T-helper 9 cell (primary cell): ENCODE measurements at places on chromosomes 3 and 15.

GRCh38 chr3:14319654-14320182, 82.7 kb upstream of the SLC6A6 start:
- no peak for DNase-seq

DNA sequence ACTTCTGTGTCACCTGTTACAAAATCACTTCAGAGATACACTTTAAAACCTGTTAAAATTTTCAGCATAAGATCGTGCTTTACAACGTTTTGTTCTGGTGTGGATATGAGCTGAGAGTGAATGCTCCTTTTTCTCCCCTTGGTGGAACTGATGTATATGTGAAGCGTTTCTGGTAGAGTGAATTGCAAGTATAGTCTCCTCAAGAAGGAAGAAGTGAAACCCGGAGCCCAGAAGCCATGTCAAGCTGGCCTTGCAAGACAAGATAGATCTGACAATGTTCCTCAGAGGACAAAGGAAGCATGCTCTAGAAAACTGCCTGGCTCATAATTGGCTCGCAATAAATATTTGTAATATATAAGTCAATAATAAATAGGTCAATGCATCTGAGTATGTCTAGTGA, 23.6 kb downstream of the SERPINI2 start:
- no peak for DNase-seq

GRCh38 chr3:196501316-196502044, 2.1 kb downstream of the RNF168 start:
- no peak for DNase-seq

GRCh38 chr3:129764090-129764489, 129.4 kb downstream of the TMCC1 start:
- no peak for DNase-seq

GRCh38 chr3:18010001-18010400, 267.6 kb upstream of the TBC1D5 start:
- DNase-seq: no peak

DNA sequence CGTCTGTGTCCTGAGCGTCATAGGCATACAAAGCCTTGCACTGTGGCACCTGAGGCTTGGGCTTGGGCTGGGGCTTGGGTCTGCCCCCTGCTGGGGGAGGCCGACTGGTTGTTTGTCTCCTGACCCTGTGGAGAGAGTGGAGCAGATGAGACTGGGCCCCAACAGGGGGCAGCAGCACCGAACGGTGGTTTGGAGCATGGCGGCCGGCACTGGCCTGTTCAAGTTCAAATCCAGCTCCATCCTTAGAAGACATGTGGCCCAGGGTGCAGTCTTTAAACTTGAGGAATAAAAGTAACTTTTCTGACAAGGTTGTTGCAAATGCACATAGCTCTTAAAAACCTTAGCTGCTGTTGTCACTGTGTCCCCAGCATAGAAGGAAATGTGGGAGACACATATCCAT, 33.3 kb downstream of the CCNB2 start:
- peak; percentile 35 for DNase-seq

DNA sequence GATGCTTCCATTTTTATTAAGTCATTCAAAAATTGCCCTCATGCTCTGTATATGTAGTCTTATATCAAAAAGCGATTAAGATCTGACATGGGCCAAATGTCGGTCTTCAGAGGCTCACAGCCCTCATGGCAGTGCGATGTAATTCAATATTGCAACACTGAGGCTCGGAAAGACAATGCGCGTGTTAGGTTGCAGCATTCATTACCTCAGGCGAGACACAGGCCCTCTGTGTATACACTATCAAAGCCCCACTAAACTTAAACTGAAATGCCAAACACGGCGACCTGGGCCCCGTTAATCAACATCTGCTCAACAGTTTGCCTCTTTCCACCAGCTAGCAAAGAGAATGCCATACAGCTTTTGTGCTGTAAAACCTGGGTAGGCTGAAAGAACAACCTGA, 413.4 kb downstream of the ERC2 start:
- DNase-seq: no peak

- DNase-seq: no peak
These were observed 48.6 kb upstream of the AKAP13 start for GRCh38 chr15:85331655-85332285.

DNA sequence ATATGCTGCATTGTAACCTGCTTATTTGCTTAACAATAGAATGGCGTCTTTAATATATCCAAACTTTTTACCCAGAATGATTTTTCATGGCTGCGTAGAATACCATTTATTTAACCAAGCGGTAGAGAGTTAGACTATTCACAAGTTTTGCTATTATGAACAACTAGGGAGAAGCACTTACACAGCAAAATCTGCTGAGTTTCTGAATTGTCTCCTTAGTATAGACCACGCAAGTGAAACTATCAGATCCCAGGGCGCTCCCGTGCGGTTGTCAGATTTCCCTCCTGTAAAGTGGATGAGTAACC, 12.6 kb upstream of the ADPGK start:
- no peak for DNase-seq

DNA sequence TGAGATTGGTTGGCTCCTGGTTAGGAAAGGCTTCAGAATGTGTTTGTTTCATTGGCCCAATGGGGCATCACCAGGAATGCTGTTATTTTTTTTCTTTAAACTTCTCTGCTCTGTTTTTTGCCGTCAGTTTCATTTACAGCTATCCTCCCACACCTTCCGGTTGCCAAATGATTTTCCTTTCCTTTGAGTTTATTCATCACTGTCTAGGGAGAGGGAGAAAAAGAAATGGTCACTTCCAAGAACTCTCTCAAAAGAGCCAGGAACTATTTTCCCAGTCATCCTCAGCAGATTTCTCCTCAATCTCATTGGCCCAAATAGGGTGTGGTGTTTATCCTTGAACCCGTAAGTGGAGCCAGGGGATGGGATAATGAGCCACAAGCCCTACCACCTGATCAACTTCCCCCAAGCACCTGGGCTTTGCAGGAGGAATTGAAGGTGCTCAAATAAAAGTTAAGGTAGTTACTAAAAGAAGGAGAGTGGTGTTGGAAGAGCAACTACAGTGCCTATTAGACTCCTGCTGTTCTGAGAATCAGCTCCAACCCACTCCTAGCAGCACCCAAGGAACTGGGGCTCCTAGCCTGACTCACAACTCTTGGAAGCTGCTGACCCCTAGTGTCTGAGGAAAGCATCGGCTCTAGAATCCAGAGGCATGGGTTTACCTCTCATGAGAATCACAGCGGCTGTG, 183.8 kb upstream of the IL12A start:
- no peak for DNase-seq

- DNase-seq: no peak
These were observed 109.4 kb downstream of the ATG7 start for GRCh38 chr3:11381563-11381962.

- no peak for DNase-seq
These were observed 217.0 kb downstream of the ZNF621 start for GRCh38 chr3:40741729-40742128.

DNA sequence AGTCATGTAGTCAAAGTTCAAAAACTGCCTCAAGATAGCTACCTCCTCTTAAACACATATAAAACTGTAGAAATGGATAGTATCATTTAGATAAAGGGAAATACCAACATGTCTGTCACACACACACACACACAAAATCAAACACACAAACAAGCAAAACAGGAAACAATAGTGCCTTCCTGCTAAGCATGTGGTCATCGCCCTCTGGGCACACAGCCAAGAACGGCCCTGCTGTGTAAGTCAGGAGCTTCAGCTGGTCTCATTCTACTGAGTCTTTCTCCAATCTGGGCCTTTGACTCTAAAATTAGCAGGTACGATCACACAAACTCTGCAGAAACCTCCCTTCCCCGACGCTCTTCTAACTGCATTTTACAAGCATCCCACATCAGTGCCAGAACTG, 272.2 kb upstream of the CHRNA7 start:
- no peak for DNase-seq

- no peak for DNase-seq
These were observed 121.1 kb downstream of the ROBO2 start for GRCh38 chr3:77160931-77161497.

DNA sequence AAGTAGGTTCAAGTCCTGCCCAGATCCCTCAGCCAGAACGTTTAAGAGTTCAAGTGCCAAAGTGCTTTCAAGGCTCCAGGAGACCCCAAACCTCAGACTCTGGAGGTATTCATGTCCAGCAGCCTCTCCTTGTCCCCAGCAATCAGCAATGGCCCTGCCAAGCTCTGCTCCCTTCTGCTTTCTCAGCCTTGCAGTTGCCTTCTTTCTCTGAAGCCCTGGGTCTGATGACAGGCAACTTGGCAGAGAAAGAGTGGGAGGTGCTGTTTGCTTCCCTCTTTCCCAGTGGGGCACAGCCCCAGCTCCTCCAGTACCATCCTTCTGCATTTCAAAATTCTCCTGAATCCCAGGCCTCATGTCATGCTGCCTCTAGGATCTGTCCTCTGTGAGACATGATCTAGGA, 40.2 kb downstream of the ATP2B2 start:
- no peak for DNase-seq

- no peak for DNase-seq
These were observed 6.7 kb downstream of the AMIGO3 start for GRCh38 chr3:49712631-49713317.

GRCh38 chr15:64460724-64461720, 644 bp downstream of the ZNF609 start:
- DNase-seq: peak; percentile 19

DNA sequence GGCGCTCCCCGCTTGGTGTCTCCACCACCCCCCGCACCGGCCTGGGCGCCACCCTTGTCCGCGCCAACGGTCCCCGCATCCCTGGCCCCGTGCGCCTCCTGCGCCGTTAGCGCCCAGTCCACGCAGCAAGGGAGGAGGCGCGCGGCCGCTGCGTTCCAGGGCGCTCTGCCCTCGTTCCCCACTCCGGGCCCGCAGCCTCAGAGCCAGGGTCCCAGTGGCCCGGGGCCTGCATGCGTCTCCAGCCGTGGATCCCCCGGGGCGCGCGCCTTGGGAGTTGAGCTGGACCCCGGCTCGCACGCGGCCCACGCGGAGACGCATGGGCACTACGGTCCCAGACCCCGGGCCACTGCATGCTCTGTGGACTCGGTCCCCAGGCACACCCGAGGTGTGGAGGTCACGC, 7.4 kb upstream of the ITPKA start:
- DNase-seq: no peak

DNA sequence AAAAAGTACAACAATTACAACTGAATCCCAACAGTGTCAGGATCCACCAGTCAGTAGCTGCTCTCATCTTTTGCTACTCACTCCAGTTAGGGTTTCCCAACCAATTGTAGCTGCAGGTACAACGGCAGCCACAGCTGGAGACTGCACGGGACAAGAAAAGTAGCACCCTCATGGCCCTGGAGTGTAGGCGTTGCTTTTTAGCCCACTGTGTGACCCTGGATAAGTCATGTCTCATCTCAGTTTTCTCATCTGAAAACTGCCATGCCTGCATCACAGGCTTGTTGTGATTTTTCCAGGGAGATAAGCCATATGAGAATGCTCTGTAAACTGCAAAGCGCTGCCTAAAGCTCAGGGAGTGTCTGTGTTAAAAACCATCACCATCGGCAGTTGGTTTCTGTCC, 535.6 kb upstream of the IL12A start:
- DNase-seq: no peak

DNA sequence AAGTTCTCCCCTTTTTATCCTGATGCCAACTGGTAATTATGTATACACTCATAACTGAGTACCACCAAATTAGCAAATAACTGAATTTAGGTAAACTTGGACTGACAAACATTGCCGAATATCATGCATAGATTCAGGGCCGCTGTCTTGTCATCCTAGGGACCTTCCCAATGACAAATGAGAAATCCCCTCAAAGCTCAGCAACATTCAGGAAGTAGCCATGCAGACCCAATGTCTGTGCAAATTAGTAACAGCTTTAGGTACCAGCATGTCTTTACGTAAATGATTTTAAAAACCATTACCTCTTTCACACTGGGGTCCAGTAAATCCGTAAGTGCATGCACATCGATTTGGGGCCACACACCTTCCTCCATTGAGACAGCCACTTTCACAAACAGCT, 49.5 kb downstream of the FBN1 start:
- DNase-seq: no peak

- DNase-seq: no peak
These were observed 38.6 kb downstream of the TRIM71 start for GRCh38 chr3:32856355-32856889.

DNA sequence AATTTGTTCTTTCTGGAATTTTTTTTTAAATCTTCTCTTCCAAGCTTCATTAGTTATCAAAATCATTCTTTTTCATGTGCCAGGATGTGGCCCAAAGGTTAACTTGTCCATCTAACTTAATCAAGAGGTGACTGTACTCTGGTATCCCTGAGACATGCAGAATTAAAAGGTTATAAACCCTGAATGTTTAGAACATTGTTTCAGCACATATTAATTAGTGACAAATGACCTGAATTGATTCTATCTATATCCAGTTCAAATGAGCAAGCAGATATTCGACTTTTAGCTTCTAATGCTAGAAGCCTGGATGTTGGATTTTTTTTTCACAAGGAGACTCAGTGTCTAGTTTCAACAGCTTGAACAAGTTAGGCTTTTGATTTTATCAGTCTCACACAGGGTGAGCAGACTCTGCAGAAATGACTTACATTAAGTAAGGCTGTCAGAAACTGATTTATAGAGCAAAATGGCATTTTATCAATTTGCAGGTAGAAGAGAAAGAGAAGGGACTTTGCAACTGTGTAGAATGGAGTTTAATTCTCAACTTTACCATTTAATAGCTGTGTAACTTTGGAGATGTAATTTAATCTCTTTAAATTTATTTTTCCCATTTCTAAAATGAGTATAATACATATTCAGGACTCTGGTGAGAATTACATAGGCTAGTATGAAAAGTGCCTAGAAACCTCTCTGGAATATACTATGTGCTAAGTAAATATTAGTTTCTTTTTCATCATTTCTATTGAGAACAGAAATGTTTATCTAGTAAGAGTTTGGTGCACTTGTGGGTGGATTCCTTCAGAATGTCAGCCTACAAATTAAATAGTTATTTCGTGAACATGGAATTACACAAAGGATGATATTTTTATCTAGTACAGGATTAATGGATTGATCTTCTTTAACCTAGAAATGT, 100.0 kb downstream of the ALCAM start:
- DNase-seq: no peak
